ENCODE measurements at places on chromosomes 7 and 10. TPM values are rescaled to one million over a fixed set of nuclear protein-coding genes. Genes with fewer than 3 reads are reported as not detected.

IDI2 gene
- not detected for polyA plus RNA-seq

FRMPD2 gene
- 0.45 TPM for polyA plus RNA-seq

IFIT1 gene
- 1.5 TPM for polyA plus RNA-seq

SRPK2 gene
- 10.1 TPM for polyA plus RNA-seq

GRCh38 chr10:1243486-1244234 lies 187.5 kb downstream of the WDR37 start:
- no peak for DNase-seq
- no peak overlapping the region for H3K27ac ChIP-seq
- no peaks in the 10 kb centered on the region for H3K4me1 ChIP-seq
- H3K27me3 ChIP-seq = peaks cover 59% of the 10 kb centered on the region
- H3K4me3 ChIP-seq = no peak overlapping the region

DNA sequence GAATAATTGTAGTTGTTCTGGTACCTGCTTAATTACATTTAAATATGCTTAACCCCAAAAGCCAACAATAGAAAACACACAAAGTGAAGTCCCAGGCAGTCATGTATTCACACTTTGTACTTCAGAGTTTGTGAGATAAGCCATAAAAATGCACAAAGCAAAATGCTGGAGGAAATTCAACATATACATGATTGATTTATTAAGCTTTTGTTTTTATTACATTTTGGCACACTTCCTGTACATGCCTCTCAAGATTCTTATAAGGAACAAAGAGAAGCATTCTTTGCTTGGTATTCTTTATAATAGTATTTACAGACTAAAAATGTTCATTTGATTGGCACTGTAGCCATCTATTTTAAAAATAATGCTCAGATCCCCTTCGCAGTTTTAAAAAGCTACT lies 107.7 kb upstream of the ANK3 start:
- no peaks in the 10 kb centered on the region for H3K36me3 ChIP-seq
- no peaks in the 10 kb centered on the region for H3K27me3 ChIP-seq
- no peak overlapping the region for H3K27ac ChIP-seq
- H3K4me1 ChIP-seq = no peaks in the 10 kb centered on the region
- no peak overlapping the region for H3K4me3 ChIP-seq
- no peak for DNase-seq

DNA sequence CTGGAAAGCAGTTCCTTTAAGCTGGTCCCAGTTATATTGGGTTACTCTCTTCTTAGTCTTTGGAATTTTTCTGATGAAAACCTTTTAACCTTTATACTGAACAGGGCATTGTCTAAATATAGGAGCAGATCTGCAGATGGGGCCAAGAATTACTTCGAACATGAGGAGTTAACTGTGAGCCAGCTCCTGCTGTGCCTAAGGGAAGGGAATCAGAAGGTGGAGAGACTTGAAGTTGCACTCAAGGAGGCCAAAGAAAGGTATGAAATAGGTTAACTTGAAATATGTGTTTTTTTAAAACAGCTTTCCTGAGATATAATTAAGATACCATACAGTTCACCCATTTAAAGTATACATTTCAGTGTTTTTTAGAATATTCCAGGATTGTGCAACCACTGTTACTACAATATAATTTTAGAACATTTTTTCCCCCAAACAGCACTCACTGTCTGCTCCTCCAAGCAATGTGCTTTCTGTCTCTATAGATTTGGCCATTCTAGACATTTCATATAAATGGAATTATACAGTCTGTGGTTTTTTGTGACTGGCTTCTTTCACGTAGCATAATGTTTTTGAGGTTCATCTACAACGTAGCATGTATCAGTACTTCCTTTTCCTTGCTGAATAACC lies 18.9 kb downstream of the OPTN start:
- peaks cover 36% of the 10 kb centered on the region for H3K36me3 ChIP-seq
- H3K4me1 ChIP-seq = no peaks in the 10 kb centered on the region
- no peak overlapping the region for H3K4me3 ChIP-seq
- no peaks in the 10 kb centered on the region for H3K27me3 ChIP-seq
- H3K27ac ChIP-seq = no peak overlapping the region

DNA sequence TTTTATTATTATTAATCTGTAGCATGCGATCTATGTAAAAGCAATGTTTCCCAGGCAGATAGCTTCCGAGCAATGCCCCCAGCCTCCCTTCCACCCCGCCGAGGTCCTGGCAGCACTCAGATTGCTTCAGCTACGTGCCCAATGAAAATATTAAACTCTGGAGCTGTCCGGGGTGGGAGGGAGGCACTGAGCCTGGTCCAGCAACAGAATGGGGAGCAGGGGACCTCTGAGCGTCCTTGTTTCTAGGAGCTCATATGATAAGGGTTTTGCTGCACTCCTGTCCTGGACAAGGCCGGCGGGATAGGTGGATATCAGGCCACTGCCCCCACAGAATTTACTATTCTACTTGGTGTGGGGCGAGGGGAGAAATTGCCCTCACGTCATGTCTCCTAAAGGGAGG lies 44.5 kb upstream of the CDK1 start:
- H3K4me3 ChIP-seq = no peak overlapping the region
- H3K4me1 ChIP-seq = peaks cover 8% of the 10 kb centered on the region
- no peak for DNase-seq
- peaks cover 4% of the 10 kb centered on the region for H3K27me3 ChIP-seq

Data from HepG2 (cell line).